ENCODE measurements at places on chromosomes 3 and 15.

GRCh38 chr3:39937315-39937714 lies 127.9 kb downstream of the MYRIP start:
- no peak for ATAC-seq

GRCh38 chr3:107268469-107268868 lies 108.8 kb upstream of the CCDC54 start:
- ATAC-seq = no peak

GRCh38 chr3:170107941-170108340 lies 70.1 kb downstream of the GPR160 start:
- no peak for ATAC-seq

DNA sequence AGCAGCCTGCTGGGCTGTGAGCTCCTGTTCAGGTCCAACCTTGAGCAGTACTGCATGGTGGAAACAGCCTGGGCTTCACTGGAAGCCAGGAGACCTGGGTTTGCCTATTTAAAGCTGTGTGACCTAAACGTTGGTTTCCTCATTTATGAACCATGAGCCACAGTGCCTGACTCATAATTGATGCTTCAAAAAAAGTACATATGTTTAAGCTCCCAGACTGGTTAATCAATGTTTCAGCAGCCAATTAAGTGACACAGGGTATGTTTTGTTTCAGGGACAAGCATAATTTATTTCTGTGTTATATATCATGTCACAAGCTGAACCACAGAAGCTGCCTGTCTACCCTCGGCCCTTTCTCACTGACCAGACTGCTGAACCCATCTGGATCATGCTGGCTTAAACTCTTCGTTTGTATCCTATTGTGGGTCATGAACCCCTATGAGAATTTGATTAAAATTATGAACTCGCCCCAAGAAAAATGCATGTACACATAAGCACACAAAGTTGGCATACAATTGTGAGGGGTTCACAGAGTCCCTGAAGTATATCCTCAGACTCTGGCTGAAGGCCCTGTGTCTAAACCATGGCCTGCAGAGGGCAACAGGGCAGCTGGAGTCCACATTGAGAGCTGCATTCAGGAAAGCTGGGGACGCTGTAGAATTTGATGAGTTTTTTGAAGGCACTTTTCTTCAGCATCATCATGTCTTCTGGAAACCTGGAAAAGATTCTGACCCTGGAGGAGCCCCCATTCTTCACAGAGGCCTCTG lies 23.7 kb downstream of the HDC start:
- ATAC-seq = no peak

GRCh38 chr3:169052465-169053302 lies 610.8 kb downstream of the MECOM start:
- no peak for ATAC-seq

DNA sequence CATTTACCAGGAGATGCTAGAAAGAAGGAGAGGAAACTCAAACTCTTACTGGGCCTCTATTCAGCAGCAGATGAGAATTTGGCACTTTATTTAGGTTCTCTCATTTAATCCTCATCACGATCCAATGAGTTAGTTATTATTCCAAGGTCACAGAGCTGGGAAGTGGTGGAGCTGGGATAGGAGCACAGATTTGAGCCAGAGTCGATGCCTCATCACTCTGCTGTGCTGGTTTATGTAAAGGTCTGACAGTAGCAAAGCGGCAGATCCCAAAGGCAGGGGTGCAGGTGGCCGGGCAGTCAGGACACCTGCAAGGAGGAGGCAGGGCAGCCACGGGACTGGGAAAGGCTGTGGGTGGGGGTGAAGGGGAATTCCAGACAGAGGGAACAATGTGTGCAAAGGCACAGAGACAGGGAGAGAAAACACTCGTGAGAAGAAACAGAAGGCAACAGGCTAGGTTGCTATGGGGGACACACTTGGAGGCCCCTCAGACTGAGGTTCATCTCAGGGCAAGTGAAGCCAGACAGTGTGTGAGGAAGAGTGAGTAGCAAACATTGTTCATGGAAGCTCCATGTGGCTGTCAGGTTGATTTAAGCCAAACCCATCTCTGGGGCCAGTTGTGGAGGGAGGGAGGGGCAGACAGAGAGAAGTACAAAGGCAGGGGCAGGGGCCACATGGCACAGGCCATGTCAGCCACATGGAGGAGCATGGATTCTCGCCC lies 26.8 kb downstream of the RAB6B start:
- no peak for ATAC-seq

DNA sequence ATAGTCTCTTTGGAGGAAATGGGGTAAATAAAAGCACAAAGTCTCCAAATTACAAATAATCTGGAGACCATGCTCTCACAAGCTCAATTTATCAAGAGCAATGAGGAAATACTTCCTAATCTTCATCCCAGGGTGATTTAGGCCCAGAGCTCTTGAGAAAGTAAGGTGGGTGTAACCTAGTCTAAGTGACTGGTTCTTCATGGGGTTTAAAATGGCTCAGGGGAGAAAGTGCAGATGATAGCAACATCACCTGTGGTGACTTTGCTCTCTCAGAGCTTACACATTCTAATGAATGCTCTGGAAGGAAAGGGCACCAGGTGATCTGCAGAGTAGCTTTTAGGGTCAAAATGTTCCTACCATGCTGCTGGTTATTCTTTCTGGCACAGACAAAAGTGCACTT lies 118.4 kb upstream of the TP63 start:
- ATAC-seq = no peak

GRCh38 chr15:72166716-72167417 lies 30.7 kb downstream of the GRAMD2A start:
- ATAC-seq = no peak

DNA sequence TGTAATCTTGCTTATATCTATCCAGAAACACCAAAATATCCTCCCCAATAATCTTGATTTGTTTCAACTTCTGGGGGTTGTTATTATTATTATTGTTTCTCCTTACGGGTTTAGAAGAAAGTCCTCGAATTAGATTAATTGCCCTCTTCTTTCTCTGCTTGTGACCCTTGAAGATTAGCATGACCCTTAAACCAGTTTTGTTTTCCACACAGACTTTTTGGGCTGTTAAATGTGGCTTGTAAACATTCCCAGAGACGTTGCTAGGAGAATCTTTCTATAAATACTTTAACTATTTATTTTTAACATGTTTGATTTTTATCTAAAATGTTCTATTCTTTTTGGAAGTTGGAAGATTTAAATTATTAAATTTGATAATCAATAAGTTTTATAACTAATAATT lies 4.3 kb upstream of the SUCNR1 start:
- ATAC-seq = no peak

DNA sequence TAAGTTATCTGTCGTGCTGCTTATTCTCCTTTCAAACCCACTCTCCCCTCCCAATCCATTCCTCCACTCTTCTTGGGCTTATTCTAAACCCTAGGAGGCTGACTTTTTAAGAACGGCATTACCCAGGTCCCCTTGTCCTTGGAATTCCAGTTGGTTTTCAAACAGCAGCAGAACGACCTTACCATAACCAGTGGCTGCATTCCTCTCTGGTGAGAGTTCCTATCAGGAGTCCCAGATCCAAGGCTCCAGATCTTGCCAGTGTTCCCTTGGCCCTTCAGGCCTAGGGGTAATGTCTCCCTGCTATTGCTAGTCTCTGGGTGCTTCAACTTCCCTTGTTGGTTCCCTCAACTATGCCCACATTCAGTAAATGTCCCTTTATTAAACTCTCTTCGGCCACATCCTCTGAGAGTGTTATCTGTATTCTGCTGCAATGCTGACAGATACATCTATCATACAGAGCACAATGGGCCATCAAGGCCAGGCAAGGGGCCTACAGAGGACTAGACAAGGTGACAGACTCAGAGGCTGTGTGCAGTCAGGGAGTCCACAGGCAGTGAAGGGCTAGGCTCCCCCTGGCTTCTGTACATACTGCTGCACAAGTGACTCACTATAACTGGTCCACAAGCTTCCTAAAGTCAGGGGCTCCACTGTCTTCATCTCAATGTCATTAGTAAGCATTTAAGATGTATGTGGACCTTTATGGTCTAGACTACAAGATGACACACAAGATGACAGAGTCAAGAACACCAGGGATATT lies 10.1 kb downstream of the LYSMD2 start:
- ATAC-seq = no peak

DNA sequence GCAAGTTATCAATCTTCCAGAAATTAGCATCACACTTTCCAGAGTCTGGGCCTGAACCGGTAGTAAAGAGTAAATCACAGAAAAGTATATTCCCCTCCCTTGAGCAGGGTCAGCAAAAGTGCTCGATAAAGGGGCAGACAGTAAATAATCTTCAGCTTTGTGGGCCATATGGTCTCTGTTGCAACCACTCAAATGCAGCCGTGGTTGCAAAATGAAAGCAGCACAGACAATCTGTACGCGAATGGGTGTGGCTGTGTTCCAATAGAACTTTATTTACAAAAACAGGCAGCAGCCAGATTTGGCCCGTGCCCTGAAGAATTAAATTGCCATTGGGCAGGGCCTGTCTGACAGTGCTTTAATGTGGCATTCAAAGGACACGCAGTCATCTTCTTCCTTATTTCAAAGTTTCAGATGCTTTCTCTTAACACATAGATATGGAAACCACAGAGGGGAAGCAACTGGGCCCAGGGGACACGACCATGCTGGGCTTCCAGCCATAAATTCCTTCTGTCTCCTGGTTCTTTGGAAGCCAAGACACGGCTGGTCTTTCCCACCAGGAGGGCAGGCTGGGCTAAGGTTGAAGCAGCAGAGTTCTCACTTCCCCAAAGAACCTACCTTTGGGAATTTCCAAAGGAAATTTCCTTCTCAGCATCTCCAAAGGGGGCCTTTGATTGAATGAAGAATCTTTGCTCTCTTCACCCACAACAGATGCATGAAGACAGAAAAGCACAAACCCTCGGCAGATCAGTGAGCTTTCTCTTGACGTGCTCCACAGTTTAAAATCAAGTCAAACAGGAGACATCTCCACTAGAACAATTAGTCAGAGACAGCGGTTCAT lies 489.8 kb upstream of the PROK2 start:
- peak; percentile 41 for ATAC-seq

DNA sequence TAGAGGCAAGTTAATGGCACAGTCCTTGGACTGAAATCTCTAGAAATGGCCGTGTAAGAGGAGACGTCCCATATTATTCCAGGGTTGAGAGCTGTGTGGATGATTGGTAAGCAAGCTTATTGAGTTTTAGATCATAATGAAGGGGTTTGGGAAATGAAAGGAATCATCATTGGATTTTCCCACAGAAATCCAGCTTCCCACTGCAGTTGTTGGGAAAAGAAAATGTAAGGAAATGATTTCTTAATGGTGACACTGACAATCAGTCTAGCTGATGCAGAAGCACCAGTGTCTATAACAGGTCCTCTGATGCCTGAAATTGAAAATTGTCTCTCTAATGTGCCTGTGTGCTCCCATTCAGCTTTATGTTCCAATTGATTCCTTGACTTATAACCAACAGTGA lies 728.6 kb downstream of the GRM7 start:
- ATAC-seq = no peak

GRCh38 chr3:50339485-50340146 lies 1.0 kb downstream of the RASSF1 start:
- ATAC-seq = no peak

DNA sequence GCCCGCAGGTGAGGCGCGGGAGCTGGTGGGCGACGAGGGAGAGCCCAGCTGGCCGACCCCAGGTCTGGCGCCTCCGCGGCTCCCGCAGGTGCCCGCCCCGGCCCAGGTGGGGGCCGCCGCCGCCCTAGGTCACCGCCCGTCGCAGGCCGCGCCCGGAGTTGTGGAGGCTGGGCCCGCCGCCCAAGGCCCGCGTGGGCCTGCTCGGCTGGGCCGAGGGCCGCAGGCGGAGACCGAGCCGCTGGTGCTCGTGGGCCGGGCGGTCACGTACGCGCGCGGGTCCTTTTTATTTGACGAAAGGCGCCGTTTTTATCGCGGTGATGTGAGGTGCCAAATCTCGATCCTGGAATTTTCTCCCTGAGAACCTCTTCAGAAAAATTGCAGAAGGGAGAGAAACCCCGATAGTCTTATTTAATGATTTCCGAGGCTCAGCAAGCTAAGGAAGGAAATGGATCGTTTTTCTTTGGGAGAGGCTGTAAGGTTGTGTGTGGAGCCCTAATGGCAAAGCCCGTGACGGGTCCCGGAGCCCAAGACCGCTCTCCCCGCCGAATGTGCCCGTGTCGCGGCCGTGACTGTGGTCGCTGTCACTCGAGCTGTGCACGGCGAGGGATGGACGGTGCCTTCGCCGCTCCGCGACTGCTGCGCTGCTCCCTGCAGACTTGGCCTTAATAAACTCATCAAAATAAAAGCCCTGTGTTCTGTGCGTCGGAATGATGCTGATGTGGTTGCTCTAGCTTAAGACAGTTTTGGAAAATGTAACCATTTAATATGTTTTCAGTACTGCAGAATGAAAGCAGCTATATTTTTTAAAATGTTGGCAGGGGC lies 612 bp downstream of the APPL1 start:
- peak; percentile 73 for ATAC-seq

DNA sequence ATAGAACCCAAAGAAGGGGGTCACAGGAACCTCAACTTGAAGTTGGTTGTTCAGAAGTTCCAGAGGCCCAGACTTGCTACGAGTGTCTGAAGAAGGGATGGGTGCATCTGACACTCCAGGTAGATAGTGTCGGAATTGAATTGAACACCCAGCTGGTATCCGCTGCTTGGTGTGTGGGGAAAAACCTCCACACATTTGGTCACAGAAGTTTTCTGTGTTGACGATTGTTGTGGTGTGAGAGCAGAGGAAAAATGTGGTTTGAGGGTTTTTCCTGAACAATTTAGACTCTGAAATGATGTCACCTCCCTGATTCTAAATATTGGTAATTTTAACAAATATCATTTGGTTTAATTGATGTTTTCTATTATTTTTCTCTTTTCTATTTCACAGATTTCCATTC lies 218.8 kb upstream of the CTNNB1 start:
- no peak for ATAC-seq

DNA sequence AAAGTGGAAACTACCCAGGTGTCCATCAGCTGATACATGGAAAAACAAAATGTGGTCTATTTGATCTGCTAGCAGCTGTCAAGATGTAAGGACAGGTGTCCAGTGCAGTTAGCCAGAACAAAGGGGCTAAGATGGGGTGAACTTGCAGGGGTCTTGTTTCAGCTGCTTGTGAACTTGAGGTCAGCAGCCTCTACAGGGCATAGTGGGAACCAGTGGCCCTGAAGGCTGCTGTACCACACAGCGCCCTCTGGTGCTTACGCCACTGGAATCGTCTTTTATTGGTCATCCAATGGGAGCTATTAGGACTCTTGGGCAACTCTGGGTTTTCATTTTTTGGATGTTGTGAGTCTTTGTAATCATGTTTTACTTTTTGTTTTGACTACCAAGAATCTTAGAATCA lies 62.2 kb upstream of the CTSH start:
- peak; percentile 13 for ATAC-seq

DNA sequence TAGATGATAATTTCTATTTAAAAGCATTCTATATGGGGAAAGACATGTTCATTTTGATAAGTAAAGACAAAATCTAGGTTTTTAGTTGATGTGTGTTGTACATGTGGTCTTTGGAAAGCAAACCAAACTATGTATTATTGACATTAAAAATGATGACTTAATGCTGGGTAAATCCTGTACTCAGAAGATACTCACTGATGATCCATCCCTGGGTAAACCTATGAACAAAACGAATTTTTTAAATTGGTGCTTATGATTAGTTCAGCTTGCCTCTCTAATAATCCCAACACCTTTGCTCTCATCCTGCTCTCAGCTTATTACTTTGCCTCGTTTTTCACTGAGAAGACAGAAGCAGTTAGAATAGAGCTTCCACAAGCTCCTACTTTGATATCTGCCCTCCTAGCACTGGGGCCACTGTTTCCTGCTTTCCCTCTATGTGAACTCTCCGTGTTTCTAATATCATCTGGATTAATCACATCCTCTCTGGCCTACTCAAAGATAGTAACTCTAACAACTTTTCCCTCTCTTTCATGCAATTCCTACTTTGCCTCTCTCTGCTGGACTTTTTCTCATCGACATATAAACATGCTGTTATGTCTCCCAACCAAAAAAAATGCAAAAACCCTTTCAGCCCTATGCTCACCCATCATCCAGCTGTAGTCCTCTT lies 29.3 kb downstream of the RARRES1 start:
- no peak for ATAC-seq

Measured in gastroesophageal sphincter (tissue), 4 donors.